Left forelimb (tissue), 1 donor: ENCODE measurements at places on chromosomes 13 and 19.

- DNase-seq = no peak
Observed at GRCh38 chr13:41384749-41385503, 72.4 kb upstream of the RGCC start.

DNA sequence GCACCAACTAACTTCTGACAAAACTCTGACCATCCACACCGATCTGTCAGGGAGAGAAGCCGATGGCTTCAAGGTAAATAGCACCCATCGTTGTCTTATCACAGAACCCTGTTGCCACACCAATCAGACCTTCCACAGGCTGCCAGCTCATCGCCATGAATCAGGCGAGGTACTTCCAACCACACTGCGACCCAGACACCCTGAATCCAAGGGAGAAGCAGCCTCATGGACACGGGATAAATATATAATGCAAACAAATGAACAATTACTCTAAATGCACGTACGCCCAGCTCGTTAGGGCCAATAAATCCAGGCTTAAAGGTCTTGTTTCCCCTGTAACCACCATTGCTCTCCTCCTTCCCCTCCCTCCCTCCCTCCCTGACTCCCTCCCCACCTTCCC, 20.8 kb downstream of the RANBP3 start:
- no peak for DNase-seq

DNA sequence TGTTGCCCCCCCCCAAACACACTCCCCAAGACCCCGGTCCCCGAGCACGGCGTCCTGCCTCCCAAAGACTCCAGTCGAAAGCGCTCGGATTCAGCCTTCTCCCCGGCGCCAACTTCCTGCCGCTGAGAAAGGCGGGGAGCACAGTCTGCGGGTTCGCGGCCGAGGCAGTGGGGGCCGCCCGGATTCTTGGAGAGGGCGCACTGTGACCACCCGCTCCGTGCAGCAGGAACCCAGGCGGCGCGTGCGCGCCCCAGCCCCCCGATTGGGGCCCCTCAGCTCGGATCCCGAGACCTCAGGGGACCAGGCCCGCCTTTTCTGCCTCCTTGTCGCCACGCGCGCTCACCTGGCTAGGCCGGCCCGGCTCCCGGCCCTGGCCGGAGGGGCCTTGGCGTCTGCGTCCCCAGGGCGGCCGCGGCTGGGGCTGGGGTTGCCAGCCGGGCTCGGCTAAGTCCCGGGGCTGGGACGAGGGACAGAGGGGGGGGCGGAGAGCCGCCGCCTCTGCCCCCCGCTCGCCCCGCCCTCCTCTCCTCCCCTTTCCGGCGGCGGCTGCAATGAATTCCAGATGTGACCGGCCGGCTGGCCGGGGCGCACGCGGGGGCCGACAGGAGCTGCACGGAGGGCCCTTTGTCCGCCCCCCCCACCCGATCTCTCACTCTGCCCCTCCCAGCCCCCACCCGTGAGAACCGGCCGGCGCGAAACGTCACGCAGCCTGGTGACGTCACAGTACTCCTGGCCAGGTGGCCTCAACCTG, at the start of gene S1PR2:
S1PR2 (minus strand) TSS at position 471 of the 751 bp plus-strand sequence. CDS start 6,426 bp downstream, outside the sequence.
- peak; percentile 92 for DNase-seq

- DNase-seq = no peak
Observed at GRCh38 chr19:15025217-15025616, 24.1 kb upstream of the CASP14 start.

DNA sequence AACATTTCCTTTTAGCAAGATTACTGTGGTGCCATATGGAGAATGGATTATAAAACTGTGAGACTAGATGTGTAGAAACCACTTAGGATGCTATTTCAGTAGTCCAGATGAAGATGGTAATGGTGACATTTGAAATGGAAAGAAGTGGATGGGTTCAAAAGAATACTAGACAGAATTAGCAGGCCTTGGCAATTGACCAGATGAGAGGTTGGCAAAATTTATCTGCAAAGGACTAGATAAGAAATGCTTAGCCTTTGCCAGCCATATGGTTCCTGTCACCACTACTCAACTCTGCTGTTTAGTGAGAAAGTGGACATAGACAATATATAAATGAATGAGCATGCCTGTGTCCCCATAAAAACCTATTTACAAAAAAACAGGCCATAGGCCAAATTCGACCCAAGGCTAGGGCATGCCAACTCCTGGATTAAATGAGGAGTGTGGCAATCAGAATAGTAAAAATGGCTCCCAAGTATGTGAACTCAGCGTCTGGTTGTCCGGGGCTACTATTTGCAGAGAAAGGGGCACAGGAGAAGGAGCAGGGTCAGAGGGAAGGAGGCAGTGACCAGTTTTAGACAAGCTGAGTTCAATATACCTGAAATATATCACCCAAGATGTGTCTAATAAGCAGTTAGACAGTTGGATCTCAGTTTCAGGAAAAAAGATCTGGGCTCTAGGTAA, 98.4 kb downstream of the ENOX1 start:
- DNase-seq = no peak

DNA sequence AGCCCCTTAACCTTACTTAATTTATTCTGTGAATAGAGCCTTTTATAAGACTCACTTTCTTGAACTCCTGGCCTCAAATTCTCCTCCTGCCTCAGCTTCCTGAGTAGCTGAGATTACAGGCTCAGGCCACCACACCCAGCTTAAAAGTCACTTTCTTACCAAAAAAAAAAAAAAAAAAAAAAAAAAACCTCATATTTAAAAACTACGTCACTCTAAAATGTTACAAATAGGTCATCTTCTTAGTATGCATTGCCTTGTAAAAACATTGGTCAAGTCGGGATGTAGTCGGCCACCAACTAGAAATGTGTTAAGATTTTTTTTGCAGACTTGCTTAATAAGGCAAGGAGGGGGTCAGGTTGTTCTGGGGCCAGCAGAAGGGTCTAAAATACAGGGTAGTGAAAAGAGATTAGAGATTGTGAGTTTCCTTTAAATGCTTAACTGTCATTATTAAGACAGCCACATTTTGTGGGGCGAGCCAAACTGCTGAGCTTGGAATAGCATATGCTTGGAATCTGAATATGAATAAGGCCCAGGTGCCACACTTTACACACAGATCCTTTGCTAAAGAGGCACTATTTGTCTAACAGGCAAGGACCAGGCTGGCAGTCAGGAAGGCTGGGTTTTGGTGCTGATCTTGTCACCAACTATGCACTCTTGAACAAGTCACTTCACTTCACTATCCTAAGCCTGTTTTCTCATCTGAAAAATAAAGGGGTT, 16.5 kb upstream of the IL17D start:
- DNase-seq = no peak
